ENCODE measurements at places on chromosomes 6 and 20. TPM values are rescaled to one million over a fixed set of nuclear protein-coding genes. Genes with fewer than 3 reads are reported as not detected.

UCKL1 gene
- 42.4 TPM for polyA plus RNA-seq

GSTA2 gene
- polyA plus RNA-seq, result 0.04 TPM

SLC22A23 gene
- 7.8 TPM for polyA plus RNA-seq

OPRL1 gene
- polyA plus RNA-seq, result 0.03 TPM

GNAS-AS1 gene
- 0.13 TPM for polyA plus RNA-seq

Data from psoas muscle (tissue), 8 donors.